Hematopoietic multipotent progenitor cell (in vitro differentiated cells): ENCODE measurements at places on chromosomes 11 and 22.

GRCh38 chr11:93861808-93862207 lies 11.4 kb upstream of the VSTM5 start:
- DNase-seq, result no peak

GRCh38 chr11:18243783-18244362 lies 4.6 kb downstream of the SAA2 start:
- peak; percentile 41 for DNase-seq

- DNase-seq, result peak; percentile 15
Measured at GRCh38 chr11:78230161-78230877, 41.6 kb downstream of the USP35 start.

DNA sequence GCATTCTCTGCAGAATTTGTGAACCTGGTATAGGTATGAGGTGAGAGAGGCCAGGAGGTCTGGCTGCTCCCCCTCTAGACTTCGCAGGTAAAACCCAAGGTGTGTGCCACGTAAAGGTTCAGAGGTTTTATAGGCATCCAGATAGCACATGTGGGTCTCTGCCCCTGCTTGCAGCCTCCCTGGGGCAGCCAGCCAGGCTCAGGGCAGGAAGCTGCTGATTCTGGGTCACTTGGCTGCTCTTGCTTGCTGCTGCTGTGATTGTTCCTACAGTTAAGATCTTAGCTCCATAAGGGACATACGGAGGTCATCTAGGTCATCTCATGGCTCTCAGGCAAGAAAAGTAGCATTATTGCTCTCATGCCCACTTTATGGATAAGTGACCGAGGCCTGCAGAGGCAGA lies 30.2 kb downstream of the ZBTB16 start:
- no peak for DNase-seq

DNA sequence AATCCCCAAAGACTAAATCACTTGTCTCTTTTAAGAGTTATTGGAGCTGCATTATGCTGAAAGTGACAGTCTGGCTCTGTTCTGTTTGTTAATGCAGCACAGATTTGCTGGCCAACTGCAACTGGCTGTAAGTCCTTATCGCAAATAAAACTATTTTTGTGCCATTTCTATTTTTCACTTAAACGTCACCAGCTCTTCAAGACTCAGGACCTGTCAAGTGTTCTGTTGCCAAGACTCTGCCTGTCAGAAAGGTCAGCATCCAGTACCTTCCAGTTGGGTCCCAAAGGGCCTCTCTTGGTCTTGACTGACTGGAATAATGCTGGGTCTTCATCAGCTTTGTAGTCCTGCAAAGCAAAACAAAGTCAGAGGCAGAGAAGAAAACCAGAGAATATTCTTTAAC lies 45.6 kb downstream of the PITPNB start:
- DNase-seq, result no peak

DNA sequence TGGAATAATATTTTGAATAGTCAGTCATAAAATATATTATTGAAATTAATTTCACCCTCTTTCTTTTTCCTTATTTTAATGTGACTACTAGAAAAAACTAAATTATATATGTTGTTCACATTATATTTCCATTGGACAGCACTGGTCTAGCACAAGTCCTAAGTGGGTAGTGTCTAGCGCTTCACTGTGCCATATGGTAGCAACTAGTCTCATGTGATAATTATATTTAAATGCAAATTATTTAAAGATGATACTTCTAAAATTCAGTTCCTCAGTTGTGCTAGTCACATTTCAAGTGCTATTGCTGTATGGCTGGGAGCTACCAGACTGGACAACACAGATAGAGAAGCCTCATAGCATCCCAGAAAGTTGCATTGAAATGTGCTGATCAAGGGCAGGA lies 19.1 kb upstream of the LDLRAD3 start:
- no peak for DNase-seq

DNA sequence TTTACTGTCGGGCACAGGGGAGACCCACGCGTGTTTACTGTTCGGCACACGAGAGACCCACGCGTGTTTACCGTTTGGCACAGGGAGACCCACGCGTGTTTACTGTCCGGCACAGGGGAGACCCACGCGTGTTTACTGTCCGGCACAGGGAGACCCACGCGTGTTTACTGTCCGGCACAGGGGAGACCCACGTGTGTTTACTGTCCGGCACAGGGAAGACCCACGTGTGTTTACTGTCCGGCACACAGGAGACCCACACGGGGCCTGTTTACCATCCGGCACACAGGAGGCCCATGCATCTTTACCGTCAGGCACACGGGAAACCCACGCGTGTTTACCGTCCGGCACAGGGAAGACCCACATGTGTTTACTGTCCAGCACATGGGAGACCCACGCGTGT lies 525.1 kb downstream of the BRD1 start:
- no peak for DNase-seq

- DNase-seq, result no peak
Measured at GRCh38 chr22:39205344-39206021, 39.3 kb downstream of the PDGFB start.

DNA sequence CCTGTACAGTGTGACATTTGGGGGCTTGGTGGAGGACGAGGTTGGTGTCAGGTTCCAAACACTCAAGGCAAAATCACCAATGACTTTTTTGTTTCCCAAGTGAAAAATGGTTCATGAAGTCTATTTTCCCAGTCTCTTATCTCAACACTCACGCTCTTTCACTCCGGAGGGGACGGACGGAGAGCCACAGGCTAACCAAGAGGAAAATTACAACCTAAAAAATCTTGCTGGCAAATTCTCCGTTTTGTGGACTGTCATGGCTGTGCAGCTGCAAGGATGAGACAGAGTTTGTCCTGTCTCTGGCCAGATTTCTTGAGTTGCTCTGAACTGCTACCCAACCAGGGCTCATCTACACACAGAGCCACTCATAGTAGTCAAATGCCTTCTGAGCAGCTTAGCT lies 101.2 kb downstream of the ABTB2 start:
- no peak for DNase-seq

DNA sequence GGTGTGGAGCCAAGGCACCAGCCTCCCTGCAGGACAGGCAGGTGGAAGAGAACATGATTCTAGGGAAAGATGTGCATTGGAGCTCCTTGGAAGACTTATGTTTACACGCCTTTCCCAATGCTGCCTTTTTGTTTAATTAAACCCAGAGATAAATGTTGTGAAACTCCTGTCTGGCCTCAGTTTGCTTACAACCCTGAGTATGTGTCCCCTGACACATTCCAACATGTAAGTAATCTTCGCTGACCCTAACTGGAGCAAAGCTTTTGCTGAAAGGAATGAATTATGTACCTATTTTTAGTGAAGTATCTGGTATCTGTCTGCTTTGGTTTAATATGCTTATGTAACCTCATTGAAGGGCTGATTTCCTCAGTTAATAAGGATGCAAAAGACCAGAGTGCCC lies 56.7 kb downstream of the APIP start:
- no peak for DNase-seq

DNA sequence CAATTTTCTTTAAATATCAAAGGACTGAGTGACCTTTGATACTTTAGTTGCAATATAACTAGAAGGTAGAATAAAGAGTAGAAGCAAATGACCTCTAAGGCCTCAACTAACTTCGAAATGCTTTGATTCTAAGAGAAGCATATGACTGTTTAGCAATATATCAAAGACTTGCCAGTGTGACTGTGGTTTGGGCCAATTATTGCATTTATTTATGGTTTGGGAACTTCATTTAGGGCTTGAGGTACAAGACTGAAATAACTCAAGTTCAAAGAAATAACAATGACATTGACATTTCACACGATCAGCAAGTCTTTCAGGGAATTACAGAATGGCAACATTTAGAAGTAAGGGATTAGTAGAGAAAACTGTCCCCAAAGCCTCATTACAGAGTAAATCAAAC lies 709.7 kb upstream of the LRRC4C start:
- DNase-seq, result no peak

GRCh38 chr11:65576867-65577755 lies 1.3 kb downstream of the EHBP1L1 start:
- no peak for DNase-seq

DNA sequence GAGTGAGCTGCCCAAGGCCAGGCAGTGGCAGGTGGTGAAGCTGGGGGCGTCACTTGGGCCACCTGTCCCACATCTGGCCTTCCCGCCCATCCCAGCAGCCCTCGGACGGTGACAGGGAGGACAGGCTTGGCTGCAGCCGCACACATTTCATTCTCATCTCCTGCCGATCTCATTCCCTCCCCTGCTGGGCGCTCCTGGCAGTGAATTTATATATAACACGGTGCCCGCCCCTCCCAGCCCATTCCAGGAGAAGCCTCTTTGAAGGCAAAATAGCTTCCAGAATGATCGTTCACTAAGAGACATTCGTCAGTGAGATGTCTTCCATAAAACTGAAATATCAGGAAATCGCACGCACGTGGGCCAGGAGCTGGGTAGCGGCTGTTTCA lies 861.3 kb downstream of the TBC1D22A start:
- no peak for DNase-seq

DNA sequence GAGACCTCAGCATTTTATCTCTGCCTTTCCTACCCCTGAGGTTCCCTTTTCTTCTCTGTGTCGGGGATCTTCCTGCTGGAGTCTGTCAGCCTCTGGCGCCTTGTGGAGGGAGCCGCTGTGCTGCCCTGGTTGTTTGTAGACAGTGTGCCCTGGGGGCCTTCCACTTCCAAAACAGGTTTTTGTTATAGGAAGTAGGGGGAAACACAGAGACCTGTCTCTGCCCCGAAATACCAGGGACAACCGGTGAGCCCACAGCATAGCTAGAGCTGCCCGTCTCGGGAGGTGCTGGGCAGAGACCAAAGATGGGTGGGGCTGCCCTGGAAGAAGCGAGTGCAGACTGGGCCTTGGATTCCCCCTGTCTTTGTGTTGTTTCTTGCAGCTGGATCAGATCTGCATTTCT lies 8.0 kb downstream of the NCAPH2 start:
- no peak for DNase-seq

GRCh38 chr22:29166180-29166579 lies 39.5 kb upstream of the EMID1 start:
- no peak for DNase-seq

- no peak for DNase-seq
Measured at GRCh38 chr11:12456651-12457579, 79.5 kb downstream of the PARVA start.

DNA sequence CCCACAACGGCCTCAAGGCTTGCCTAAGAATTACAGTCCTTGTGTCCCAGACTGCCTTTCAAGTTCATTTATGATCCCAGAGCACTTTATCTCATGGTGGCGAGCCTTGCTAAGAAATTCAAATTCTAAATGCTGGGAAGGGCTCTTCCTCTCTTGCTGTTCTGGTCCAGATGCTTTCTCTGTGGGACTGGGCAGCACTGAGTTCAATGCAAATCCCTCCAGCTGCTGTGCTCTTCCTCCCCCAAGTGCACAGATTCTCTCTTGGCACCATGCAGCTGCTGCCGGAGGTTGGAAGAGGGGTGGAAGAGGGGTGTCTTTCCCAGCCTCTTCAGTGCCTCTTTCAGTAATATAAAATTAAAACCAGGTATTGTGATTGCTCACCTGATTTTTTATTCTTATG lies 828.0 kb downstream of the DLG2 start:
- DNase-seq, result no peak

GRCh38 chr11:60974726-60975125 lies 3.2 kb downstream of the CD6 start:
- DNase-seq, result no peak

- peak; percentile 64 for DNase-seq
Measured at GRCh38 chr11:6737872-6738466, 33.8 kb downstream of the OR2AG2 start.

GRCh38 chr11:8533332-8533731 lies 60.7 kb downstream of the STK33 start:
- no peak for DNase-seq

DNA sequence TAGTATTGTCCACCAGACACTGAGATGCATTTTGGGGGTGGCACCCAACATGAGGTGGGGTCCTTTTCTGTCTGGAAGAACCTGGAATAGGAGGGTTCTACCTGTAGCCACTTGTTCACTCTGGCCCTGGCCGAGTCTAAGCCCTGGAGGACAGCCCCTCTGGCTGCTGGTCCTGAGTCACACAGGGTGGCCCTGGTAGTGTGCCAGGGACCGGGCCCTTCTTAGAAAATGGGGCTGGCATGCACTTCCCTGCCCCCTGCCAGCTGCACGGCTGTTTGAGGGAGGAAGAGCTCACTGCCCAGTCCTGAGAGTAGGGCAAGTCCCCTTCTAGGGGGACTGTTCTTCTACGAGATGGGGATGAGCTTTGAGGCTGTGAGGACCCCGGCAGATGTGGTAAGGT lies 2.2 kb downstream of the PLCB3 start:
- no peak for DNase-seq

DNA sequence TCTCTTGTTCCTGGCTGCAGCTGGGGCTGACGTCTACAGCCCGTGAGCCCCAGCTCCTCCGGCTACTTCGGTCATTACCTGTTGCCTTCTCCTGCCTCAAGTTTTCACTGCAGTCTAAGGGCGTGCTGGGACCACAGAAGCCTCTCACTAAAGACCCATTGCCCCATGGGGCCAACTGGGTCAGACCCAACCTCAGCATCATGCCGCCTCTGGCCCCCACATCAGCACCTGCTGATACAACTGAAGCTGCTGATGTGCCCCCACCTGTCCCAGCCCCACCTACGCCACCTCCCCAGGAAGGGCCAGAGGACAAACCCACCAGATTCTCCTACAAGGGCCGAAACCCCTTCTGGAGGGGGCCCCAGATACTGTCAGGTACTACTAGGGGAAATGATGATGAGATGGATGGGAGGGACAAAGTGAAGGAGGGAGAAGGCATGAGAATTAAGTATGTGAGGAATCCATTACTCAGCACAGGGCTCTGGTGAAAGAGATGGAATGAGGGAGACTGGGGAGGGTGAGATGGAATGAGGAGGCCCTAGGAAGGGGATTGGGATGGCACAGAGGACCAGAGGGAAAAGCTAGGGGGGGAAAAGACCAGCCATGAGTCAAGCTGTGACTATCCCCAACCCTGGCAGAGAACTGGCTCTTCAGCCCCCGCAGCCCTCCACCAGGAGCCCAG lies 5.1 kb downstream of the C11orf42 start:
- DNase-seq, result no peak

DNA sequence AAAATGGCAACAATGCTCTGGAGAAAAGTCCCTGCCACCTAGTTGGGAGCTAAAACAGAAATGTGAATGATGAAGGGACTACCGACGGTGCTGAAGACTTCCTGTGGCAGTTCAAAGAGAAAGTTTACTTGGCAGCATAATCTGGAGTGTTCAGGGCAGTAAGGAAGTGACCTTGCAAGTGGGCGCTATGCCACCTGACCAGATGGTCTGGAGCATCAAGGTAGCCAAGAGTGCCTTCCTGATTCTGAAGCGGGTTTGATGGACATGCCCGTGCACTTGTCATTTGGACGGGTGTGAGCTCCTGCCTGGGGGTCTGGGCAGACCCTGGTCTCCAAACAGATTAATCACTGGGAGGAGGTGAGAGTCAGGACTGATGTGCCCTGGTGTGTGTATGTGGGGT lies 1.8 kb upstream of the SNX19 start:
- no peak for DNase-seq

- no peak for DNase-seq
Measured at GRCh38 chr11:32885556-32885955, 7.1 kb upstream of the QSER1 start.

- DNase-seq, result no peak
Measured at GRCh38 chr22:24841261-24841660, 35.2 kb downstream of the SGSM1 start.

DNA sequence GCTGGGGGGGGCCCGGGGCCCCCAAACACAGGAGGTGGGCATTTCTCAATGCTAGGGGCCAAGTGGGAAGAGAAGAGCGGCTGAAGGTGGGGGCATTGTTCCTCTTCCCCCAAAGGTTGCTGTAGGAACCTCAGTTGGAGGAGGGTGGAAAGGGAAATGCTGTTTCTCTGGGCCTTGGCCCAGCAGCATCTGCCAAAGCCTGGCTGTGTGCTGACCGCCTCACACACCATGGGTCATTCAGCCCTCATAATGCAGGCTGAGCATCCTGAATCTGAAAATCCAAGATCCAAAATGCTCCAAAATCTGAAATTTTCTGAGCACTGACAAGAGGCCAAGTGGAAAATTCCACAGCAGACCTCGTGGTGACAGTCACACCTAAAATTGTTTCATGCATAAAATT lies 49.0 kb upstream of the BID start:
- DNase-seq, result no peak
